ENCODE measurements at places on chromosomes 7 and 10.

DNA sequence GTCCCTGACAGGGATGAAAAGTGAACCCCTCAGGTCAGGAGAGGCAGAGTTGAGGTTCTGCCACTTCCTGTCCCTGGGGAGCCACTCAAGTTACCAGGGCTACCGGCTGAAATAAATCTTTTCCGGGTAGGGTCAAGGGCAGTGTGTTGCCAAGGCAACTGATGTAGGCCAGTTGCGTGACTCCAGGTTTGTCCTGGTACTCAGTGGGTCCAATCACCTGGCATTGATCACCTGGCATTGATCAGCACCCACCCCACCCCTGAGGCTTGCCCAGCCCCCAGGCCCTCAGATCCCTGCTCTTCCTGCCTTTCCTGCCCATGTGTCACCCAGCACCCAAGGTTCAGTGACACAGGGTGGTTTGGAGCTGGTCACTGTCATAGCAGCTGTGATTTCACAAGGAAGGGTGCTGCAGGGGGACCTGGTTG lies 5.9 kb downstream of the SAP25 start:
- no peak for DNase-seq

DNA sequence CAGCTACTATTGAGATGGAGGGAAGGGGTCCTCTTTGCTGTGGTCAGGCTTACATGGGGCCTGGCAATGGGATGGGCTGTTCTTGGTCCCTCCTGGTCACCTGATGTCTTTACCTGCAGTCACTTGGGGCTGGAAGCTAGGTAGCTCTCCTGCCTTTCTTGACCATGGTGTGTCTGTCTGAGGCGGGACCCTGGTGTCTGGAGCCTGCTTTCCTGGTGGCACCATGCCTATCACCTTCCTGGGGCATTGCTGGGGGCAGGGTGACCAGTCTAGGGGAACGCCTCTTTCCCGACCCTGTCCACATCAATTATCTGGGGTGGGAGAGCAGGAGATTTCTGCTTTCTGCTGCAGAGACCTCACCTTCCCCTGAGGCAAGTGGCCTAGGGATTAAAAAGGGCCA lies 55.6 kb downstream of the ARHGAP22 start:
- no peak for DNase-seq

DNA sequence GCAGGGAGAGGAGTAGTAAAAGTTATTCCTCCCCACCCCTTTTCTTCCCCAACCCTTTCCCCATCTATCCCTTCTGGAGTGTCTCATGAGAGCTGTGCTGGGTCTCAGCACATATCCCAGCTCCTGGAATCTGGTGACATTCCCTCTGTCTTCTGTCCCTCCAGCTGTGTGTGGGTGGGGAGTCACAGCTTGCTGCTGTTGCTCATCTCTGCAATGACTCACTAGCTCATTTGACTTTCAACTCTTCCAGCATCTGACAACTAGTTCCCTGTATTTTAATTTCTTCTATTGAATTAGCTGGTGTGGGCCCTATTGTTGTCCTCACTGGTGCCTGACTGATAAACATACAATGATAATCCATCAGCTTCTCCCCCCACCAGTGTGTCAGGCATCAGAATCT lies 198.9 kb upstream of the AUTS2 start:
- no peak for DNase-seq

DNA sequence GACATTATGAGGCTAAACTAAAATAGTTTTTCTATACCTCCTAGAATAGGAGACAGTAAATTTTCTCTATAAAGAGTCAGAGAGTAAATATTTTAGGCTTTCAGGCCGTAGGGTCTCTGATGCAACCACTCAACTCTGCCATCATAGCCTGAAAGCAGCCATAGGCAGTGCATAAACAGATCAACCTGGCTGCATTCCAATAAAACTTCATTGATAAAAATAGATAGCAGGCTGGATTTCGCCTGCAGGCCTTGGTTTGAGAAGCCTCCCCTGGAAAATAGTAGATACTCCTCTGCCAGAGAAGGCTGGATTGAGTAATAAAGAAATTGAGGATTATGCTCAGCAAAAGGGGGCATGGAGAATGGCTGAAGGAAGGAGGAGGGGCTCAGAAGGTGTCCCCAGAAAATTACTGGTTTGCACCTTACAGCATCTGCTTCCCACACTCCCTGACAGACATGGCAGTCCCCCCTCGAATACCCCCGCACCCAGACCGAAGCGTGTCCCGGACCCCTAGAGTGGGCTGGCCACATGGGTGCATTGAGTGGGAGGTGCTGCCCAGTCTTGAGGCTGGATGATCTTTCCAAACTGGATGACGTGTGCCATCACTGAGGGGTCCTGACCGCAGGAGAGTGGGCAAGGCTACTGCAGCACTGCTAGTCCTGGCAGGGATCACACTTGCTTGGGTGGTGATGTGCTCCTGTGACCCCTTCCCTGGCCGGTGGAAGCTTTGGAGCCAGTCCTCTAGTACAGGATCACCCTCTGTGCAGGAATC lies 126.6 kb downstream of the PTPN20 start:
- no peak for DNase-seq

GRCh38 chr7:39356172-39356925 lies 209.9 kb upstream of the YAE1 start:
- DNase-seq, result no peak

- no peak for DNase-seq
Measured at GRCh38 chr10:32433542-32433941, 12.4 kb upstream of the CCDC7 start.

- DNase-seq, result no peak
Measured at GRCh38 chr7:43489257-43489656, 93.7 kb upstream of the STK17A start.

- no peak for DNase-seq
Measured at GRCh38 chr10:17145239-17145638, 15.6 kb upstream of the CUBN start.

GRCh38 chr10:109721453-109722064 lies 201.8 kb downstream of the XPNPEP1 start:
- no peak for DNase-seq

DNA sequence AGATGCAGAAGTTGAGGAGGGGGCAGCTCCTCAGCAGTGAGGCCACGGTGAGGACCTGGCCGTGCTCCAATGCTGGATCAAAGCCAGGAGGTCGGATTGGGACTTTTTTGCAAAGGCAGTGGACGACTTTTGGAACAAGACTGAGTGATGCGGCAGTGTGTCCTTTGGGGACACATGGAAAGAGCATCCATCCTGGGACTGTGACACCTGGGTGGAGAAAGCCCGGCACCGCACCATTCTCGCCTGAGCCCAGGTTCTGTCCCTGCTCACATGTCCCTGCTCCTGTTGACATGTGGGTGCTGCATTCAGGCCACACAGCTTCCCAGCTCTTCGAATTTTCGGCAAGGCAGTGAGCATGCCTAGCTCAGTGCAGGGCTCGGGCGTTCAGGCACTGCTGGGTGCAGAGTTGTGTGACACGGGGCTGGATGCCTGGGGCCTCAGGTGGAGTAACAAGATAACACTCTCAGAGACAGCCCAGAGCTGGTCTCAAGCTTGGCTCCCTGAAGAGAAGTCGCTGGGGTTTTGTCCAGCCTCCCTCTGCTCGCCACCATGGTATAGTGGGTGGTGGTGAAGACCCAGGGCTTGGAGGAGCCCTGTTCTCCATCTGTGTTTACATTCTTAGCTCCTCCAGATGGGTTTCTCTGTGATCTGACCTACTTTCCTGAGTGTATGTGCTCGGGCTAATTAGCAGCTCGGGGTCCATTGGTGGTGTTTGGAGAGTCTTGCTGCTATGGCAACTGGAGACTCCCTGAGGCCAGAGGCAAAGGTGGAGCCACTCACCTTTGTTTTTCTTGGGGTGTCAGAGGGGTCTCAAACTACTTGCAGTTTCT lies 111.7 kb upstream of the BTBD16 start:
- DNase-seq, result no peak

GRCh38 chr7:42080841-42081586 lies 156.0 kb downstream of the GLI3 start:
- no peak for DNase-seq

- no peak for DNase-seq
Measured at GRCh38 chr10:67912331-67912946, 28.0 kb downstream of the SIRT1 start.

DNA sequence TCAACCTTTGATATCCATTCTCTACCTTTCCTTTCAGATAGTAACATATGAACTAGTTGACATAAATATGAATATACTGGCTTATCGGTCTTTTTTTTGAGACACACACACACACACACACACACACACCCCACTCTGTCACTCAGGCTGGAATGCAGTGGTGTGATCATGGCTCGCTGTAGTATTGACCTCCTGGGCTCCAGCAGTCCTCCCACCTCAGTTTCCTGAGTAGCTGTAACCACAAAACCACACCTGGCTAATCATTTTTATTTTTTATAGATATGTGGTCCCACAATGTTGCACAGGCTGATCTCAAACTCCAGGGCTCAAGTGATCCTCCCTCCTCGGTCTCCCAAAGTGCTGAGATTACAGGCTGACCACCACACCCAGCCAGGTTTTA lies 14.2 kb upstream of the NT5C3A start:
- no peak for DNase-seq

- DNase-seq, result no peak
Measured at GRCh38 chr10:30454744-30455510, 20.9 kb downstream of the MAP3K8 start.

DNA sequence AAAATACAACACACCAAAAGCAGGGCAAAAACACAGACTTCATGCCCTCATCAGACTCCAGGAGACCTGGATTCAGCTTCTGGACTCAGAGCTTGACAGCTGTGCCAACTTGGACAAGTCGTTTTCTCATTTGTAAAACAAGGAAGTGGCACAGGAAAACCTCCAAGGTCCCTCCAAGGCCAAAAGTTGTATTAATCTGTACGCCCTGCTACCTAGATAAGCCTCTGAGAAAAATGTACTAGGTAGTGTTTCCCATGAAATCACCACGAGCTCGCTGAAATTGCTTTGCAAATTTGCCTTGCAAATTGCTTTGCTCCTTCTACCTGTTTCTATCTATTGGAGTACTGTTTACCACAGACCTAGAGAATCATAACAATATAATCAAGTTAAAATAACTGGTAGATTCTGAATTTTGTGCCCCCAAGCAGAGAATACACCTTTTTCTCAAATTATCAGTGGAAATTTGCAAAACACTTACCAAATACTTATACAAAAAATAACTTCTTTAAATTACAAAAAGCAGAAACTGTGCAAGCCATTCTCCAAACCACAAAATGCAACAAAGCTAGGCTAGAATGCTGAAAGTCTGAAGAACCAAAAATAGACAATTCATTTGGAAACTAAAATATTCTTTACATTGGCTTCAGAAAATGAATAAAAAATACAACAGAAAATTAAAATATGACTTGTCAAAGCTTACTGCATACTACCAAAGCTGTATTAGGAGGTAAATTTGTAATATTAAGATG lies 158.1 kb upstream of the CHST15 start:
- no peak for DNase-seq

GRCh38 chr7:96111405-96111804 lies 210.5 kb downstream of the SLC25A13 start:
- no peak for DNase-seq

GRCh38 chr7:1269336-1269890 lies 36.7 kb downstream of the UNCX start:
- DNase-seq, result no peak
